NCI-H2029 (cell line): ENCODE measurements at places on chromosomes 16 and 17.
A peak's percentile ranks its signal among the peaks of the same experiment; 100 is the strongest.

DNA sequence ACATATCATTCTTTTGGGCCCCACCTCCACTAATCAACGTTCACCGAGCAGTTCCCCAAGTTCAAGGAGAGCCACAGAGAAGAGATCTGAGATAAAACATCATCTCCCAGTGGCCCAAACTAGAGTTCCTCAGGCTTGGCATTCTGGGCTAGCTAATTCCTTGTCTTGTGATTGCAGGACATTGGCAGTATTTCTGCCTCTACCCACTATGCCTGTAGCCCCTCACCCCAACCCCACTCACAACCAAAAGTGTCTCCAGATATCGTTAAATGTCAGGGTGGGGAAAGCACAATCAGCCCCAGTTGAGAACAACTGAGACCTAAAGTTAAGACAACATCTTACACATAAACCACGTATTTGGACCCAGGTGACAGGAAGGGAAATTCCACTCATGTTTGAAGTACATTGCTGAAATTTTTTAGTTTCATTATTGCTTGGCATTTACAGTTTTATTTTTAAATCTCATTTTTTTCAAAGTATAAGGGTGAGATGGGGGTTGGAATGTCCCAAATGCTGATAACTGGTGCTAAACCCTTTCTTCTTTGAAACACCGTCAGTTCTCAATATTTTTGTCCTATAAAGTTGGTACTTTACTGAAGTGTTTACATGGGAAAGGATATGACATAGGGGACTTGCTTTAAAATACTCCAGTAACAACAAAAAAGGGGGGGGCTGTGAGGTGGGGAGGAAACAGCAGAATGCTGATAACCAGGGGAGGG, 13.6 kb downstream of the ZC3H7A start:
- DNase-seq, result peak; percentile 17

DNA sequence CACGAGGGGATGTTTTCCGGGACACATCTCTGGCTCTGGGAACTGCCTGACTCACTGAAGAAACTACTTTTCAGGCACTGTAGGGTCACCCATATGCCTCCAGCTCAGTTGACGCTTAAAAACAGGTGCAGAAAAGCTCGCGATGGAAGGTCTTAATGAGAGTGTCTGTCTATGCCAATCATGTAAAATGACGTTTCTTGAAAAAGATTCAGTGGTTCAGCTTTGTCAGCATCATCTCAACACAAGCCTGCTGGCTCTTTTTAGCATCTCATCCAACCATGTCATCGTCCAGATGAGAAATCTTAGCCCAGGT, 27.5 kb downstream of the OR1D5 start:
- DNase-seq, result no peak

- no peak for DNase-seq
These were observed 17.5 kb upstream of the SLC6A2 start for GRCh38 chr16:55638256-55638655.

- no peak for DNase-seq
These were observed 9.5 kb downstream of the IRF8 start for GRCh38 chr16:85908444-85908843.

DNA sequence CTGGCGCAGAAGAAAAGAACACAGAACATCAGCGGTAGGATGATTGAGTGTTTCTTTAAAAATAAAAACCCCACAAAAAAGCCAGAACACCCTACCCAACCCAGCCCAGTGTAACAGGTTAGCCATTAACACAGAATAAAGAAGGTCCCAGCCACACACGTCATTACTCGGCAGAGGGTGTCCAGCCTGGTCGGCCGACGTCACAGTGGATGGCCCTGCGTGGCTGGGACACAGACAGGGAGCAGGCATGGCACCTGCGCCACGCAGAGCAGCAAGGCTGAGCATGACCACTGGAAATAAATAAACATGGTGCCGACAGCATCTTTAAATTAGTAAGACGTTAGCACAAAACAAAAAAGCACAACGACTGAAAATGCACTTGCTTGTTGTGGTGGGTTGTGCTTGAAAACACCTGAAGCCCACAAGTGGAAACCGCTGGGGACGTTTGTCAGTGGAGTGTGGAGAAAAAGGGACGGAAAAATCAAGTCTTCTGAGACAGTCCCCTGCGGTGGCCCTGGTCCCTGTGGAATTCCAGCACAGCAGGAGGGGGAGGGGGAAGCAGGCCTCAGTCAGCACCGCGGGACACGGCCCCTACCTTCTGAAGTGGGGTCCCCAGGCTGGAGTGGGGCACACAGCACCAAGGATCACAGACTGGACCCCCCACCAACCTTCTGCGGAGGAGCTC, 39.2 kb downstream of the SLC7A5 start:
- DNase-seq, result no peak

DNA sequence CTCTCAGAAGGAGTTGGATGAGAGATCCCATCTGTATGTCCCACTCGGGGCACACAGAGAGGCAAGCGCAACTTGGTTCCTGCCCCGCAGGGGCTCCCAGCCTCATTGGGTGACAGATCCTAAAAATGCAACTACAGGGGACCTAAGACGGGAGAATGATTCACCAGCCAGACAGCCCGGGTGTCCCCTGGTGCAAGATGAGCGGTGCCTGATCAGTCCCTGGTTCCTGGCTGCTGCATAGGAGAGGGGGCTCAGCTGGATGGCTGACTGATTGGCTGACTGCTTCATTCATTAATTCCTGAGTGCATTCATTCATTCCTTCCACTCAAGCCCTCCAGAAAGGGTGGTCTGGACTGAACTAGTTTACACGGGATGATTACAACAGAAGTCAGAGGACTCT, 22.0 kb downstream of the WNT3 start:
- DNase-seq, result no peak

- no peak for DNase-seq
These were observed 6.3 kb downstream of the ZNF598 start for GRCh38 chr16:2003231-2003826.

GRCh38 chr17:44919885-44920564, 4.7 kb upstream of the GFAP start:
- peak; percentile 30 for DNase-seq

- DNase-seq, result no peak
These were observed 415 bp upstream of the FLOT2 start for GRCh38 chr17:28897769-28898526.

- DNase-seq, result no peak
These were observed 214.4 kb downstream of the C16orf78 start for GRCh38 chr16:49588026-49588425.
